ENCODE measurements at places on chromosomes 3 and 15.

GRCh38 chr3:122245513-122246174 lies 62.2 kb downstream of the CASR start:
- DNase-seq, result peak; percentile 82

DNA sequence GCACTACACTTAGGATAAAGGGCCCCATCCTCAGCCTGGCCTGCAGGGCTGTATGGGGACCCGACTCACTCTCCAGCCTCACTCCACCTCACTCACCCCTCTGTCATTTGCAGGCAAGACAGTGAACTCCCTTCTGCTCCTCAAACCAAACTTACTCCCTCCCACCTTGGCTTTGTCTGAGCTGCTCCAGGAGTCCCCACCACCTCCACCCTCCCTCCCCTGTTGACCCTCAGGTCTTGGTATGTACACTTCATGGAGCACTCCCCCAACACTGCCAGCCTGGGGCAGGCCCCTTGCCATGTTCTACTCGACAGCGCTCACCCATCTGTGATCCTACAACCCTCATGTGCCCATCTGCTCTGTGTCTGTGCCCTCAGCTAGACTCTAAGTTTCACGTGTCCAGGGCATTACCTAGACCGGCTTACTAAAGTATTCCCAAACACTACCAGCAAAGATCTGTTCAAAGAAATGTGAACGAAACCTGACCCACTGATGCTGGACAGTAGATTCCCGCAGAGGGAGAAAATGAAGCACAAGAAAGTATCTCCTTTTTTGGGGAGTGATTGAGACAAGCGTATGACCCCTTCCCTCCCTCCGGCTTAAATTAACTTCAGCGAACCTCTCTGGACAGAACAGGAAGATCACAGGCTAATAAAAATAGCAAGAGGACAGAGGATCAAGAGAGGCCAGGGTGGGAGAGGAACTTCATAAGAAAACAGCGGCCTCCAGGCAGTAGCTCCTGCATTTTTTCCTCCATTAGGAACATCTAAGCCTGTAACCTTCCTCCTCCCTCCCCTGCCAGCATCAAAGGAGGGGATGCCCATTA lies 113.2 kb downstream of the RFTN1 start:
- DNase-seq, result no peak

DNA sequence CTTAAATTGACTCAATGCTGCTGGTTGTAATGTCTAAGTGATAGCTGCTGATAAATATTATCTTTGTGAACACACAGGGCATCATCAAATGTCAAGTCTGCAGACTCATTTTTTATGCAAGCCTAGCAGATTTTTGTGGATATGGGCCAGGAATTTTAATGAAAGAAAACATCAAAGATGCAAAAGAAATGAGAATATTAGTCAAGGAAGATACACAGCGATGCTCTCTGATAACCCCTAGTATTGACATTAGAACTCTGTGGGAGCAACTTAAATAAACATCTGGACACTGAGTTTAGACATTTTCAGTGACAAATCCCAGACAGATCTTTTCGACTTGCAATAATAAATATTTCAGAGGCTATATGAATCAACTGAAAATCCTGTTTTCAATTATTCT lies 28.3 kb downstream of the POLR2M start:
- no peak for DNase-seq

- DNase-seq, result no peak
Observed at GRCh38 chr3:73926360-73927202, 301.8 kb upstream of the PDZRN3 start.

DNA sequence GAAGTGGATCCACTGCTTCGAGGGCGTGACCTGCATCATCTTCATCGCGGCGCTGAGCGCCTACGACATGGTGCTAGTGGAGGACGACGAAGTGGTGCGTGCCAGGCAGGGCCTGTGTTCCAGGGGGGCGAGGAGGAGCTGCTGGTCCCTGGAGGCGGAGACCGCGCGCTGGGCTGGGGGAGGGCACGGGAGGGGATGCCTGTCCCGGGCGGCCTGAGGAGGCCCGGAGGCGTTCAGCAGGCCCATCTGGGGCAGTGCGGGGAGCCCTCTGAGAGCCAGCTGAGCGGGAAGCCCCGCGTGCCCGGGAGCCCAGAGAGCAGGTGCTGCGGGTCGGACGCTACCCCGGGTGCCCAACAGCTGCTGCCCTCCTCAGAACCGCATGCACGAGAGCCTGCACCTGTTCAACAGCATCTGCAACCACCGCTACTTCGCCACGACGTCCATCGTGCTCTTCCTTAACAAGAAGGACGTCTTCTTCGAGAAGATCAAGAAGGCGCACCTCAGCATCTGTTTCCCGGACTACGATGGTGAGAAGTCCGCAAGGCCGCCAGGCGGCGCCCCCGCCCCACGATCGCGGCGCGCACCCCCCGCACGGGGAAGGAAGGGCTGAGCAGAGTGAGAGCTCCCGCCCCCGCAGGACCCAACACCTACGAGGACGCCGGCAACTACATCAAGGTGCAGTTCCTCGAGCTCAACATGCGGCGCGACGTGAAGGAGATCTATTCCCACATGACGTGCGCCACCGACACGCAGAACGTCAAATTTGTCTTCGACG lies 2.9 kb downstream of the GNAT1 start:
- DNase-seq, result peak; percentile 49

GRCh38 chr3:43884581-43884980 lies 193.8 kb downstream of the ABHD5 start:
- DNase-seq, result no peak

DNA sequence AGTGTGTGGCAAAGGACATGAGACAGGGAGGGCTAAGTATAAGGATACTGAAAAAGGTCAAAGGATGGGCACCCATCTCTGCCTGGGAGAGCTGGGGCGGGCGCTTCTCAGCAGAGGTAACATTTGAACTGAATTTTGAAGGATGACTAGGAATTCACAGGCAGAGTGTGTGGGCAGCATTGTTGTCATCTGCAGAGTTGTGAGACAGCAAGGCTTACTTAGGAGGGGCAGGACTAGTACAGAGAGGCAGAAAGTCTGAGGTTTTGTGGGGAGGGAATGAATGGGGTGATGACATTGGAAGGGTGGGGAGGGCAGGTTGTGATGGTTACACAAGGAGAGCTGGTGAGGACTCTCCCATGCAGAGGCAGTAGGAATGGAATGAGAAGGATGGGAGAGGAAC lies 84.1 kb upstream of the PRR23C start:
- DNase-seq, result peak; percentile 50
